ENCODE measurements at places on chromosomes 1 and 21.

- DNase-seq: no peak
Measured at GRCh38 chr1:32232558-32233304, 10.5 kb downstream of the EIF3I start.

DNA sequence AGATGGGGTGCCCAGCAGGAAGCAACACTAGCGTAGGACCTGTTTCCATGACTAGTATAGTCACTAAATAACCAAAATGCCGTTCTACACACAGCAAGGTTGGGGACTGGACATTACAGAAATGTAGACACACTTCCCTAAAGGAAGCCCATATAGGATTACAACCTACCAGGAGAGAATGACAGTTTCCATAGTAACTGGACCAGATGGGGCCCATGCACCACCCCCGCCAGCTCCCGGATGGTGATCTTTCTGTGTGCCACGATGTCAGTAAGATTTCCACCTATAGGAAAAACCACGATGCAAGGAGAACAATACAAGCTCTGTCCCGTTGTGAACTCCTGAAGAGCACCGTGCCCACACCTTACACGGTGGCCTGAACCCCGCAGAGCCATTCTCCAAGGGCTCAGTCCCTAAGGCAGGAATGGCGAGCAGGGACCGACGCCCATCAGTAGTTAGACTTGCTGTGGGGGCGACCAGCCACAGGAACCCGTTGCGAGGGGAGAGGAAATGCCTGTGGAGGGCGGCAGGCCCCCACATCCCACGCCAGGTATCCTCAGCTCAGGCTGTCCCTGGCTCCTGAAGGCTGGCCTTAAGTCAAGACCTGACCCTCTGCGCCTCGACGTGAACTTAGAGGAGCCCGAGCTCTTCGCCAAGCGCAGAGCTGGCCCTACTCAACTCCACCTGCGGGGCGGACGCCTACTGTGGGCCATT lies 13.6 kb upstream of the CEP85 start:
- DNase-seq: no peak

DNA sequence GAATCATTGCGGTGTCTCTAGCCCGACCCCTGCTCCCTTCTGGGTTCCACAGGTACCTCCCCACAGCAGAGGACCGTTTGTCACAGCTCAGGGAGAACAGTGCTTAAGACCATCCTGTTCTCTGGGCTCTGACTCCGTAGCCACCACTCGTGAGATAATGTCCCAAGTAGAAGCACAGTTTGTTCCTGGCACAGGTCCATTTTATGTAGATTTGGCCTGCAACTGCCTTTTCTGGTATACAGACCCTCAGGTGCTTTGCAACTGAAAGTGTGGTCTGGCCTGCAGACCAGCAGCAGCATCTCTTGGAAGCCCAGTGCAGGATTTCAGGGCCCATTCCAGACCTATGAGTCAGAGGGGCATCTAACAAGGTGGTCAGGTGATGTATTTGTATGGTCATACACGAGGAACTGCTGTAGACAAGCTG lies 28.4 kb upstream of the TMEM125 start:
- no peak for DNase-seq

DNA sequence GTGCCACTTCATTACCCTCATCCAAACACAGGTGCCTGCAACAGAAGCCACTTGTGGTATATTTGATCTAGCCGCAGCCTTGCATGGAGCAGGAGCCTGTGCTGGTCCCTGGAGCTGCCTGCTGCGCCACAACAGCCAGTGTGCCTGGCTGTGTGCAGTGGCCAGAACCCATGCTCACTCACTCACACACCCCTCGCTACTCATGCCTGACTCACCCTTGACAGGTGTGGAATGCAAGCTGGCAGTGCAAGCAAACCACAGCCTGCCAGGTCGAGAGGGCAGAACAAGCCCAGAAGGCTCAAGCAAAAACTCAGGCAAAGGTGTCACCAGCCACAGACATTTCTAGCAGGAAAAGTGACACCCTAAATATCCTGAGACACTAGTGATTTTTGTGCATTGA lies 1510.9 kb downstream of the KCNT2 start:
- no peak for DNase-seq

DNA sequence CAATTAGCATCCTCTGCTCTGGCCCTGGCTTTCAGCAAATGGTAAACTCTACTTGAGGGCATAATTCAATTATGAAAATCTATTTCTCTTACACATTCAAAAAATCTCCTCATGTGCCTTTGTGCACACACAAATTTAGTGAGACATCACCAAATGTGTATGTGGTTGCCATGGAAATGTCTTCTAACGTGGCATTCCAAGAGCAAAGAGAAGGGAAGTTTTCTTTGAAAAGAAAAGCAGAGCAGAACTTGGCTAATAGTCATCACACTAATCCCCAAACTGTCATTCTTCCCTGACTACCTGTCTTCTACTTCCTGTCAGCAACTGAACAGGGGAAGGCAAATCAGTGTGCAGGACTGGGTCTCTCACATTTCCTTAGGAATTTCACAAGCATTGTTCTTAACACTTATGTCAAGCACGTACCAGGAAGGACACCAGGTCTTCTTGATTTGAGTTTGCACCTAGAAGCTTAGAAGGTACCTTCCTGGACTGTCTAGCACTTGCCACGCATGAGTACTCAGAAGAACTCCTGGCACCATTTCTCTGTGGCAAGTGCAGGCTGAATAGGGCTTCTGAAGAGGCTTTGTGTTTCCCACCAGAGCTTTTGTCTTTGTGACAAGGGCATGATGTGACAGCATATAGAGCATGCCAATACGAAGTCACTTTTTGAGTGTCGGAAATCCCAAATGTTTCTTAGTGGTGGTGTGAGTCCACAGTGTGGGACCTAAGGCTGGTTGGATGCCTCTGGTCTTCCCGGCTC lies 32.3 kb downstream of the MAN1C1 start:
- DNase-seq: no peak

GRCh38 chr21:16976193-16976592 lies 536.6 kb upstream of the CXADR start:
- no peak for DNase-seq

GRCh38 chr1:218402786-218403120 lies 57.6 kb downstream of the TGFB2 start:
- DNase-seq: no peak

DNA sequence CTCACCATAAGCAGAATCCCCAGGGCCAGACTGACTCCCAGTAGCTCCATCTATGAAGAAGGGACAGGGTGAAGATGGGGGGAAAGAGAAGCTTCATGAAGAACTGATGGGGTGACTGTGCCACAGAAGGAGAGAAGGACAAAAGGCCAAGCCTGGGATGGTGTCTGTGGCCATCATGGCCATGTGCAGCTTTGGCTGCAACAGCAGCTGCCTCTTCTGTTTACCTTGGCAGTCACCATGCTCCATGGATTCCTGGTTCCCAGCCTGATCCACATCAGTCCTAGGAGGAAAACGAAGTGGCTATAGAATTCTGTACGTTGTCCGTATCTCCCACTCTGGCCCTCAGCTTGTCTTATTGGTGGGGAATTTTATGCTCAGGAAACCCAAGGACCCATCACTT lies 12.0 kb downstream of the SEMA6C start:
- no peak for DNase-seq

DNA sequence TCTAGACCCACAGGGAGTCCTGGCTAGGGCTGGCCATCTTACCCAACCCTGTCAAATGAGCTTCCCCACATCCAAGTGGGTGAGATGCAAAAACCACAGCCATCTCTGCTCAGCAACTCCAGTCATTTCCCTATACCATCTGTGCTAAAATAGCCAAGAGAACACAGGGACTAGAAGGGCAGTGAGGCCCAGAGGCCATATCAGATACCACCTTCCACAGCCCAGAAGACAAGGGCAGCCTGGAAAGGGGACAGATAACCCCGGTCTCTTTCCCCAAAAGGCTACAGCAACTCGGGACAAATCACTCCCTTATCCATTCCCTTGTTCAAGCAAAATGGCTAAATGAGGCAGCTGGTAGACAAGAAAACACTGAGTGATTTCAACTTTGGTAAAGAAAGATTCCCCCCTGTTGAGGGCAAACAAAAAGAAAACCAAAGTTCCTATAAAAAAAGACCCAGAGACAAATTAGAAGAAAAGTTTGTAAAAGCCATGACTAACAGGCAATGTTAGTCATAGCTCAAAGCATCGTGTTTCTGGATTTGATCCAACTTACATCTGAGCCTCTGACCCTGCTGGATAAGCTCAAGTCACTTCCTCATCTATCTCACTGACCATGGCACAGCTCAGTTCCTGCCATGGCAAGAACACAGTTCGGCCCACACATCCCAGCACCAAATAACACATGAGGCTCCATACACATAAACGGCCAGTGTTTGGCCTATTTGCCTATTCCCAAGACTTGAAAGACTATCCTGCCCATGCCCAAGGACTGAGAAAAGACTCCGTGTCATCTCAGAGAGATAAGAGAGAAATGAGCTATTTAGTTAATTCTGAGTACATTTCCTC lies 3.1 kb downstream of the LAMB3 start:
- DNase-seq: no peak

DNA sequence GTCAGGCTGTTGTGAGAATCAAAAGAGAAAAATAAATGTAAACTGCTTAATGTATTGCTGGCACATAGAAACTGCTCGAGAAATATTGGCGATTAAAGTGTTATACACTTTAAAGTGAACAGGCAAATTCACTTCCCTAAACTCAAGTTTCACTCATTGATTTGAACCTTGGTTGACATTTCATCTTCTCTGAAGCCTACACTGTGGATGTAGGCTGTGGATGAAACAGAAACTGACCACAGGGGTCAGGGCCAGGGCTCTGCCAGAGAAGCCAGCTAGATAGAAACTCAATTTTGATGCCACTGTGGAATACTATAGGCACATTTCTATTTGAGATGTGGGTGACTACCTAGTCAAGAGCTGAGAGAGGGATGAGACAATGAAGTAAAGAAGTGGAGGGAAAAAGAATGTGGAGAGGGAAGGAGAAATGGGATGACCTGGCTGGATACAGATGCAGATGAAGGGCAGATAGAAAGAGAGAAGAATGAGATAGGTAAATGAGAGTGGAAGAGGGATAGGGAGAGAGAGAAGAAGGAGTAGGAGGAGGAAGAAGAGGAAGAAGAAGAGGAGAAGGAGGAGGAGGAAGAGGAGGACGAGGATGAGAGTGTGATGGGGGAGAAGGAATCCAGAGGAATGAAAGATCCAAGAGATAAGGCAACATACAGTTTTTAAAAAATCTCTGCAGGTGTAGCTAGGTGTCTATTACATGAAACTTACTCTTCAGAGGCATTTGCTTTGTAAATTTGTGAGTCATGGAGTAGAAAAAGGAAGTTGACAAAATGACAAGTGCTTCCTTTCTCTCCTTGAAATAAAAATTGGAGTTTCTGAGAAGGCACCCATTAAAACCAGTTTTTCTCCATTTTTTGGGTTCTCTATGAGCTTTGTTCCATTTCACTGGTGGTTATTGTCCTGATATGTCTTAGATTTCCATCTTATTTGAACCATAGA lies 17.4 kb upstream of the CD1D start:
- no peak for DNase-seq

DNA sequence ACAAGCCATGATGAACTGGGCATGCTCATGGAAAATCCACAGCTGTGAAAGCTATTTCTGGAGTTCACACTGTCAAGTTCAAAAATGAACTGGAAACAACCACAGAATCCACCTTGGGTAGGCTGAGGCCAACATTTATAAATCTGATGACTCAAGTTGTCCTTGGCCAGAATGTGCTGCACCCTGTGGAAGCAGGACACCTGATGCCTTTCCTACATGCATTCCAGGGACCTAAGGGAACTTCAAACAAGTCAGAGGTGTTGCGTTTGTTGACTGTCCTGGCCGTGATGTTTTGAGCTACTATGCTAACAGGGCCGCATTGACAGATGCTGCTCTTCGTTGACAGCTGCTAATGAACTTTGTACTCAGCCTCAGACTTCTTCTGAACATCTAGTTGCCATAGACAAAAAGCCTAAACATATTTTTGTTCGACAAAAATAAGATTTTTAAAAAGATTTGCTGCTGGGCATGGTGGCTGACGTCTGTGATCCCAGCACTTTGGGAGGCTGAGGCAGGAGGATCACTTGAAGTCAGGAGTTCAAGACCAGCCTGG lies 127.9 kb upstream of the SLC45A1 start:
- DNase-seq: no peak

DNA sequence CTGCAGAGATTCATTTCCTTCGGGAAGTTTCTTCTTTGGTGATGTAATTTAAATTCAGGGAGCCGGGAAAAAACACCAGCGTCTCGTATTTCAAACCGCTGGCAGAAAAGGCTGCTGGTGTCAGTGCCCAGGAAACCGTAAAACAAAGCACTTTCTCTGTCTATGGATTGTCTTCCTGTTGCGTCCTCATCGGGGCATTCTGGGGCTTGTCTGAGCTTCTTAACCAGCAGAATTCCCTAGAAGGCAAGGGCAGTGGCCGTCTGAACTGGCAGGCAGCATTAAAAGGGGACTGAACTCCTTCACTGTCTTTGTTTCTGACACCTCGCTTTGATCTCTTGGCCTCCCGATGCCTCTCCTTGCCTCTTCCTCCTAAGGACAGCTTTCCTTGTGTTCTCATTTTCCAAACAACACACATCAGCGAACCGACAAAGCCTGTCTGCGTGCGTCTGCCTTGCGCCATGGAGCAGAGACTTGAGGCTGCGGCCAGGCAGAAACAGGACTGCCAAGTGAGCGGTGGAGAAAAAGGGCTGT lies 391.6 kb upstream of the VAMP3 start:
- no peak for DNase-seq
